Heart left ventricle (tissue), 16 donors: ENCODE measurements at places on chromosomes 3 and 15.

DNA sequence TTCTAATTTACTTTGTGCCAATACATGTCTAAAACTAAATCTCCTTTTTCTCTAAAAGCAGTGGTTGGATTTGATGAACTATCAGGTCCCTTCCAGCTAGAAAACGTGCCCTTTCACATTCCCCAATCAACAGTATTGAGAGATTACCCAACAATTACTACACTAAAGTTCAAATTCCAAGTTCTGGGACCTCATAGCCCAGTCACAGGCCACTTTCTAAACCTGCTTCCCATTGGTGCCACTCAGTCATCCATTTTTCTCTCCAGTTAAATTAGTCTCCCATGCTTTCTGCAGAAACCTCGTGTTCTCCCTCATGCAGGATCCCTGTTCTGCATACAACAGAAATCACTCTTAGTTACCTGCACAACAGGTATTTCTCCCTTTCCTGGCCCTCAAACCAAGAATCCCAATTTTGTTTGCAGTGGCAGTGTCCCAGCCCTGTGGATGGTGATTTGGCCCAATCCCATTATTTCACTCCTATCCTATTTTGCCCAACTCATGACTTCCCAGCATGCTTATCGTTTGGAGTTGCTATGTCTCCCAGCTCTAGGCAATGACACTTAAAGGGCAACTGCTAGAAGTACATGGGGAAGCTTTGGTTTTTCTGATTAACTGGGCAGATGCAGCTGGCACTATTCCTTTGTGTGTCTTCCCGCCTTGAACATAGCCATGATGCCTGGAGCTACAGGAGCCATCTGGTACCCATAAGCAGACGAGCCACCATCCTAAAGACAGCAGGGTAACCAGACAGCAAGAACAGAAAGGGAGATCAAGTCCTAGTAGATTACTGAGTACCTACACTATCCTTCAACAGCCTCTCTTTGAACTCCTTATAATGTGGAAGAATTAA, 224.2 kb downstream of the MINAR1 start:
- DNase-seq = no peak

DNA sequence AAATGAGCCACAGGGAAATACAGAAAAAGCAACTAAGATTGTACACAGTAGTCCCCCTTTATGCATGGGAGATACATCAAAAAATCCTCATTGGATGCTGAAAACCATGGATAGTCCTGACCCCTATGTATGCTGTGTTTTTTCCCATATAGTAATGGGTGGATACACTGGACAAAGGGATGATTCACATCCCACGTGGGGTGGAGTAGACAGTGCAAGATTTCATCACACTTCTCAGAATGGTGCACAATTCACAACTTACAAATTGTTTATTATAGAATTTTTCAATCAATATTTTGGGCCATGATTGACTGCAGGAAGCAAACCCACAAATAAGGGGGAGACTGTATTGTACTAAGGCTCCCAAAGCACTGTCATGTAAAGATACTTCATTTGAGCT, 224.4 kb upstream of the STRIT1 start:
- no peak for DNase-seq

DNA sequence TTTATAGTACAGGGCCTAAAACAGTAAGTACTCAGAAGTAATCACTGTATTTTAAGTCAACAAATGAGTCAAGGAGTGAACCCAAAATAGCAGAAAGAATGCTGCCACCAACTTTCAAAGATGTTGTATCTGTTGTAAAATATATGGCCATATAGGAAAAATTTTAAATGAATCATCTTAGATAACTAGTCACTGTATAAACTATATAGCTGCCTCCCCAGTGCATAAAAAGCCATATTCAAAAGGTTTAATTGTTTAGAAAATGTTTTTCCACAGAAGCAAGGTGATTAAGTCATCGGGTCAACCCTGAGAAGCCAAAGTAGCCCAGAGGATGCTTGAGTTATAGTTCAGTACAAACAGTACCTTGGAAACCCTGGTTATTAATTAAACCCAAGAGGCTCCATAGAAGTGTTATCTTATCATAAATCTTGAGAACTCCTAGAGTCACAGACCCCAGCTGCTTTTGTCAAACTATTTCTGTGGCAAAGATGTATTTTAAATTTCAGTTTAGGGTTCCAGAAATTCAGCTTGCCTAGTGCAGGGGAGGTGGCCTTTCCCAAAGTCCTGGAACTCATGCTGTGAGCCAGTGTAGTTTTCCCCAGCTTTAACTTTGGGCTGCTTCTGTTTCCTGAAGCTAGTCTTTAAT, 39.2 kb downstream of the MBNL1 start:
- no peak for DNase-seq

DNA sequence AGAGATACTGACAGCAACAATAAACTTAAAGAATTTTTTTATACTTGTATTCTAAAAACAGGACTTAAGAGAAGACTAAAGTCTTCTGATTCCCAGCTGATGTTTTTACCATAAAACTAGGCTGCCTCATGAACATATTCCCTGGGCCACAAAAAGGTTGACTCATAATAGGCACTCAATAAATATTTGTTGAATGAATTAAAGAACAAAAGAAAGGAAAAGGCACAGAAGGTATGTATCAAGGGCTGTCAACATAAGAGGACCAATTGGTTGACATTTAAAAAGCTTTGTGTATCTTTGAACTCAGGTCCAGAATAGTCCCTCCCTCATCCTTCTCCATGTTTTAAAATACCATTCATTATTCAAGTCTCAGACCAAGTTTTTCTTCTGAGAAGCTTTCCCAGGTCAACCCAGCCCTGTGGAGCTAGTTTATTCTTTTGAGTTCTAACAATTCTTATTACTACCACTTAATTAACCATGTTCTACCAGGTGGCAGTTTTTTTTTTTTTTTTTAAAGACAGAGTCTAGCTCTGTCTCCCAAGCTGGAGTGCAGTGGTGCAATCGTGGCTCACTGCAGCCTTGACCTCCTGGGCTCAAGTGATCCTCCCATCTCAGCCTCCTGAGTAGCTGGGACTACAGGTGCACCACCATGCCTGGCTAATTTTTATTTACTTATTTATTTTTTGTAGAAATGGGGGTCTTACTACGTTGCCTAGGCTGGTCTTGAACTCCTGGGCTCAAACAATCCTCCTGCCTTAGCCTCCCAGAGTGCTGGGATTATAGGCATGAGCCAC, 17.5 kb upstream of the ARHGEF3 start:
- no peak for DNase-seq

- DNase-seq = no peak
Observed at GRCh38 chr3:128112357-128112968, 11.1 kb downstream of the RUVBL1 start.

GRCh38 chr15:87818756-87819155, 437.8 kb downstream of the NTRK3 start:
- DNase-seq = no peak

DNA sequence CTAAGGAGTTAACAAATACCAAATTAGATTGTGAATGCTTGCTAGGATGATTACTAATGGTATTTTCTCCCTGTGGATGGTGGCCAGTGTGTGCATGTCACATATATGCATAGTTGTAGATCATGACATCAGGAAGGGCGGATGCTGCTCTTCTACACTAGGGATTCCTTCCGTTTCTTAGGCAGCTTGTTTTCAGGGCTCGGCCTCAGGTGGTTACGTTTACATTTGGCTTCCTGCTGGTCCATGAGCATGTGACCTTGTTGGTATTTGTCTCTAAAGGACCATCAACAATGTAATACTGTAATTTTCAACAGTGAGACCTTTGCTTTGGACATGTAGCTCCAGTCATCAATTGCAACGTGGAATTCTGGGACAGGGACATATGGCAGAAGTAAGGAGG, 221.4 kb downstream of the NR1D2 start:
- DNase-seq = no peak

DNA sequence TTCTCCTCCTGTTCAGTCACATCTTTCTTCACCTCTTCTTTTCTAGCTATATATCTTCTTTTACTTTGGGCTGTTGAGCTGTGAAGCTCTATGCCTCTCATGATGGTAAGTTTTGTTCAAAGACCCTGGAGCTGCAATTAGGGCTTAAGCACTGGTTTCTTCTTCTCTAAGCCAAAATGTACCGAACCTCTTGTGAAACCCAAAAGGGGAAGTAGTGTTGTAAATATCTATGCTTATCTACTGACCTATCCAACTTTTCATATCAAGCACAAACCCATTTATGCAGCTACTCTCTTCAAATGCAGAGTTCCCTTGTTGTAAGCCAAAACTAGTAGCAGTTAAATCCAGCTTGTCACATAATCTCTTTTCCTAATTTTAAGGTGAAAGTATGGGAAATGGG, 123.6 kb upstream of the CD96 start:
- DNase-seq = no peak

- DNase-seq = no peak
Observed at GRCh38 chr3:31431321-31431720, 101.4 kb upstream of the STT3B start.

GRCh38 chr3:53182764-53183355, 21.9 kb downstream of the PRKCD start:
- no peak for DNase-seq

DNA sequence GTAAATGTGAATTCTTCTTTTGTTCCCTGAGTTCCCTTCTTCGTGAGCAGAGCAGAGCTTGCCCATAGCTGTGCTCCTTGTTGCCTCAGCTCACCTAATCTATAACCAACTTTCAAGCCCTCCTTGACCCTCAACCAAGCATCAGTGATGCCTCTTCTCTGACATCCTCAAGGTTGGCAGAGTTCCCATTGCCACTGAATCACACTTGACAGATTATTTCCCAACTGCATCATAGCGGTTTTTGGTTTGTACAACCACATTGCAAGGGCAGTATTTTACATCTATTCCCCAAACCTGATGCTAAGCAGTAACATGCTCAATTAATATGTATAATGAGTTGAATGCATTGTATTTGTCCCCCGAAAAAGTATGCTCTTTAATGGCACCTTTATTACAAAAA, 133.0 kb upstream of the SNTN start:
- DNase-seq = no peak

- no peak for DNase-seq
Observed at GRCh38 chr3:56987238-56987895, 73.1 kb upstream of the SPATA12 start.

DNA sequence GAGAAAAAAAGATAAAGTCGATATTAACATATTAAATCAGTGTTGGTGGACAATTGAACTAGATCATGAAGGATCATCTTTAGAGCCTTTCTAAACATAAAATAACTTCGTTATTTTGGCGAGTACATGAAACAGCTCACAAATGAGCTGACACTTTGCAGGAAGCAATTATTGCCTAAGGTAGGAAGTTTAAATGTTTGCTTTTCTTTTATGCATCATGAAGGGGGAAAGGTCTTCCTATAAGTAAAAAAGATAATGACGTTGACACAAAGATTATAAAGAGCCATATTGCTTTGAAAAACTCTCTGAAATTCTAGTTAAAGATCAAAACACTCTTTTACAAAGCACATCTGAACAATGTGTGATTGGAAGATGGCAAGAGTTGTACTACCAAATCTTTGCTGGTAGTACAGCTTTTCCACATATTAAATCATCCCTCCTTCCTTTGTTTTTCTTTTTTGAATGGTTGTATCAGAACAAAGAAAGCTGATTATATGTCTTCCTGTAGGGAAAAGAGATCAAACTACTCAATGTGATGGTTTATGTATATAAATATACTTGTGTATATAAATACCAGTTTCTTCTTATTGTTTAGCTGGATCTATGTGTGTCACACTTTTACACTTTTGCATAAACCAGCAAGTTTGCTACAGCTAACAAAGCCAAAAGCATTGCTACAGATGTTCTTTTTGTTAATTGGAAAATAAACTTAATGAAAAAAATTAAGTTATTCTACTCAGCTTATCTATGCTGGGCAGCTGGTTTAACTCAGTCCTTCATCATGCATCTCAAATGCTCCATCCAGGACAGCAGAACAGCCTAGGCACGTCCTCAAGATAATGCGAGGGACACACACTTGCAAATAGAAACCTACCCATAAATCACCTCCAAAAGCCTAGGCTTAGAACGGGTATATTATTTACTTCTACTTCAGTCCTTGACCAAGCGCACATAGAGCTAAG, 850.8 kb upstream of the ROBO1 start:
- DNase-seq = no peak

DNA sequence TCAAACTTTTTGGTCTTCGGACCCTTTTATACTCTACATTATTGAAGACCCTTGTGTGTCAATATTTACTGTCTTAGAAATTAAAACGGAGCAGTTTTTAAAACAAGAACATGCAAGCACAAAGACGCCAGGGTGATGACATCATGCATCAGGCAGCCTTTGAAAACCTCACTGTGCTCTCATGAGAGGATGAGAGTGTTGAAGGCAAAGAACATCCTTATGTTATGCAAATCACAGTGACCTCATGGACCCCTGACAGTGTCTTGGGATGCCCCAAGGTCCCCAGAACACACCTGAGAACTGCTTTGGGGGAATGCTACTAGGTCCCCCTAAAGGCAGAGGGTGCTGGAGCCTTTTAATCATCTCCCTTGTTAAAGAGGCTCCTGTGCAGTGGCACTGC, 51.6 kb downstream of the CHDH start:
- no peak for DNase-seq

GRCh38 chr15:49421991-49422390, 1.1 kb upstream of the FGF7 start:
- DNase-seq = no peak

DNA sequence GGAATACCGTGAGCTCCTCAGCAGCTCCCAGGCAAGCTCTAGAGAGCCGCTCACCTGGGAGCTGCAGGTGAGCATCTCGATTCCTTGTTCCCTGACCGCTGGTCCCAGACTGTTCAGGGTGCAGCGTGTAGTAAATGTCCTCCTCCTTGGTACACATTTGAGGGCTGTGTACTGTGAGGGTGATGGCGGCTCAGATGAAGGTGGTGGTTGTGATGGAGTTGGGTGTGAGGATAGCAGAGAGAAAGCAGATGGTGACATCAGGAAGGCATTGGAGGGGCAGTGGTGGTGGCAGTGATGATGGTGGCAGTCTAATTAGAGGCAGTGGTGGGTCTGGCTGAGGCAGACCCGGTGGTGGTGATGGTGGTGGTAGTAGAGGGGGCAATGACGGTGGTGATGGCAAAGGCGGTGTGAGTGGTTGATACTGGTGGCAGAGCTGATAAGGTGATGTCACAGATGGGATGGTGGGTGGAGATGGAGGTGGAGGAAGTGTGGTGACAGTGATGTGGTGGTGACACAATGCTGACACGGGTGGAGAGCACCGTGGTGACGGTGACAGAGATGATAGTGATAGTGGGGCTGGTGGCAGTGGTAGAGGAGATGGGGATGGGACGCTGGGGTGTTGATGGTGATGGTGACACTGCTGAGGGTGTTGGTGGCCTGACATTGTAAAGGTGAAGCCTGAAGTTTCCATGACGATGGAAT, at the start of gene DNAJB8:
DNAJB8 (minus strand) TSS at position 51 of the 702 bp plus-strand sequence. CDS start 3,645 bp downstream, outside the sequence.
- DNase-seq = no peak

DNA sequence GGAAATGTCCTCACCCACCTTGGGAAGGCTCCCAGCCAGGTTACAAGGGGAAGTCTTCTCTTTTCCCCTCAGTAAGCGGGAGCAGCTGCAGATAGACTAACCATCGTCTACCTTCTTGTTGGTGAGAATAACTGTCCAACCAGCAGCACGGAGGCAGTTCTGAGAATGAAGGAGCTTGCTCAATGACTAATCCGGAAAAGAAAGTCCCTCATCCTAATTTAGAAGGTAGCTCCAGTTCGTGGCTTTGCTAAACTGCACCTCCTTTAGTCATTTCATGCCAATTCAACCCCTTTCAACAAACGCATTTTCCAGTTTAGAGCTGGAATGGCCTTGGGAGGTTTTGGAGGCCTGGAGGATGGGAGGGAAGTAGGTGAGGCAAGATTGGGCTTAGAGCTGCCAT, 527.4 kb upstream of the PROK2 start:
- no peak for DNase-seq
